Stimulated activated CD4-positive, alpha-beta T cell treated with anti-CD3 and anti-CD28 coated beads, Interleukin-4, amount 100 ng/mL, for 1 hour (primary cell): ENCODE measurements at places on chromosomes 3 and 15.
A peak's percentile ranks its signal among the peaks of the same experiment; 100 is the strongest.

GRCh38 chr3:51715231-51715976 is 8.5 kb downstream of the GRM2 start:
- DNase-seq = no peak

- DNase-seq = no peak
Measured at GRCh38 chr3:27160779-27161287, 208.3 kb downstream of the NEK10 start.

GRCh38 chr15:69976366-69976994 is 121.2 kb downstream of the TLE3 start:
- DNase-seq = peak; percentile 34

GRCh38 chr3:187628169-187628568 is 42.0 kb downstream of the SST start:
- DNase-seq = no peak

GRCh38 chr3:11080492-11080891 is 73.8 kb upstream of the HRH1 start:
- DNase-seq = no peak

DNA sequence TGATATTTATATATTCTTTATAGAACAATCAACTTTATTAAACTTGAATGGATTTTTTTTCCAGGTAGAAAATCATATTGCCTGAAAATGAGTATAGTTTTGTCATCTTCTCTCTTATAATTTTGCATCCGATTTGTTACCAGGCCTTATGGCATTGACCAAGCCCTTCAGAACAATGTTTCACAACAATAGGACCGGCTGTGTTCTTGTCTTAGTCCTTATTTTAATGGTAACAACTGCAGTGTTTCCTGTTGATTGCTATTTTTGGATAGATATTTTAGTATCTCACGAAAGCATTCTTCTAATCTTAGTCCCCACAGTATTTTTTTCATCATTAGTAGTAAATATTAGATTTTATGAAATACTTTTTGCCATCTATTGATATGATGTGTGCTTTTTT is 88.1 kb upstream of the ANKRD34C start:
- no peak for DNase-seq

- DNase-seq = peak; percentile 70
Measured at GRCh38 chr15:50906954-50907600, 1.4 kb upstream of the AP4E1 start.

GRCh38 chr15:101342056-101342455 is 47.0 kb upstream of the SNRPA1 start:
- DNase-seq = no peak
